ENCODE measurements at places on chromosomes 3 and 15. TPM values are rescaled to one million over a fixed set of nuclear protein-coding genes. Genes with fewer than 3 reads are reported as not detected.

PLCD1 gene
- 19.4 TPM for total RNA-seq

TMEM207 gene
- not detected for total RNA-seq

RARB gene
- 10.3 TPM for total RNA-seq

GRK7 gene
- not detected for total RNA-seq

CCDC39 gene
- total RNA-seq, result not detected

AKAP13 gene
- 70.6 TPM for total RNA-seq

SPESP1 gene
- total RNA-seq, result 3.2 TPM

NDN gene
- total RNA-seq, result 41.5 TPM

GOLGA6L7 gene
- total RNA-seq, result not detected

MED12L gene
- 0.28 TPM for total RNA-seq

MAGEL2 gene
- 0.37 TPM for total RNA-seq

IQCF5 gene
- not detected for total RNA-seq

SATB1 gene
- total RNA-seq, result 20.5 TPM

SPTSSB gene
- not detected for total RNA-seq

CCR3 gene
- total RNA-seq, result not detected

MEX3B gene
- 6.1 TPM for total RNA-seq

EFCC1 gene
- total RNA-seq, result not detected

GOLGA8N gene
- total RNA-seq, result 4.4 TPM

CEP19 gene
- total RNA-seq, result 4.3 TPM

TLR9 gene
- total RNA-seq, result under 0.01 TPM

SLC12A1 gene
- total RNA-seq, result not detected

PDZRN3 gene
- 77.3 TPM for total RNA-seq

LRRC31 gene
- total RNA-seq, result not detected

UBAP1L gene
- total RNA-seq, result 0.71 TPM

PLSCR2 gene
- not detected for total RNA-seq

TM4SF1 gene
- 483 TPM for total RNA-seq

PRICKLE2 gene
- 59.9 TPM for total RNA-seq

HDAC11 gene
- total RNA-seq, result 14.1 TPM

ZMYND10 gene
- 0.28 TPM for total RNA-seq

SLC4A7 gene
- total RNA-seq, result 183 TPM

VEPH1 gene
- 98.0 TPM for total RNA-seq

TMC3 gene
- total RNA-seq, result not detected

TRPM1 gene
- not detected for total RNA-seq
